ENCODE measurements at places on chromosomes 1 and 21. TPM values are rescaled to one million over a fixed set of nuclear protein-coding genes. Genes with fewer than 3 reads are reported as not detected.

- no peak for DNase-seq
Observed at GRCh38 chr1:2235300-2235998, 7.3 kb downstream of the SKI start.

PDE9A gene
- 80.0 TPM for total RNA-seq

CFAP126 gene
- total RNA-seq: not detected

DNA sequence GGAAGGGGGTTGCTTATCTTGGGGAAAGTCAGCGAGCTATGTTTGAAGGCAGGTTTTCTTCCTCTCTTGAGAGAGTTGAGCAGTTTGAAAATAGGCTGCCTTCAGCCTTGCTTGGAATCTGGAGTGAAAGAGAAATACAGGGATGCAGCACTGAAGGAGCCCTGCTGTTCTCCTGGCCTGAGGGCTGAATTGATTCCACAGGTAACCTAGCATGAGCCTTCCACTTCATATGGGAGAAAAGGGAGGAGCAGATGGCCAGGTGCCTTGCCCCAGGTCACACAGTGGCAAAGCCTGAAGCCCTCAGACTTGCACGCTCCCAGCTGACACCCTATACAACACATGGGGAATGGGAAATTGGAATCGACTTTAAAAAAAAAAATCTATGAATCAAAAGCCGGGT is 88.0 kb upstream of the WLS start:
- no peak for DNase-seq

LRRC52 gene
- not detected for total RNA-seq

ADGRL2 gene
- total RNA-seq: 54.0 TPM

LAMC2 gene
- 9.3 TPM for total RNA-seq
